Stomach (tissue), 19 donors: ENCODE measurements at places on chromosomes 1 and 21. TPM values are rescaled to one million over a fixed set of nuclear protein-coding genes. Genes with fewer than 3 reads are reported as not detected.

CELA2A gene
- total RNA-seq: not detected

DNA sequence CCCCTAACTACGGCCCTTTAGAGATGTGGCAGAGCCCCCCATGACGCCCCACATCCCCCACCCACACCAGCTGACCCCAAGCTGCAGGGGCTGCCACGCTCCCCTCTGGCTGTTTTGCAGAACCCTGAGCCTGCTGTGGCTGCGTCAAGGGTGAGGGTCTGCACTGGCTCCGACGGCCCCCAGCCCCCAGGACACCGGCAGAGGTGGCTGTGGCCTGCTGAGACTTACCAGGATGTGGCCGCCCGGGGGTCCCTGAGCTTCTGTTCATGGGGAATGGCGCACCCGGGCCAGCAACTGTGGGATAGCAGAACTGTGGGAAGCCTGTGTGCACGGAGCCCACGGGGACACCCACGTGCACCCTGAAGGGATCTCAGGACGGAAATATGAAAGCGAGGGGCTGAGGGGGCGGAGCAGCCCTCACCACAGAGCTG, 12.8 kb upstream of the RNF223 start:
- no peak overlapping the region for H3K4me3 ChIP-seq
- peaks cover 48% of the 10 kb centered on the region for H3K36me3 ChIP-seq
- no peak overlapping the region for H3K27ac ChIP-seq
- DNase-seq: no peak
- no peaks in the 10 kb centered on the region for H3K4me1 ChIP-seq

DNA sequence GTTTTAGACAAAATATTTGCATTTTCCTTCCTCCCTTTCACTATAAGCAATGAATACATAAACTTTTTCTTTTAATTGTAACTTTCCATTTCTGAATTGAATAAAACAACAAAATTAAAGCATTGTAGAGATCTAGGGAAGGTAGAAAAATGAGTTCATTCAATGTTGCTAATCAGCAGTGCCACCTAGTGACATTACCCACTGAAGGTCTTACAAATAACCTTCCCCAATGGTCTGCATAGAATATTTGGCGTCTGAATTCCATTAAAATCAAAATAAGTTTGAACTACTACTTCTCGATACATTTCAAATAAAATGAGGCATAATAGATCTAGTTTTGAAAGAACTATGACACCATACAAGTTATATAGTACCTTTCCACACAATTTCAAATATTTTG, 19.6 kb downstream of the FH start:
- DNase-seq: no peak
- no peak overlapping the region for H3K4me3 ChIP-seq
- H3K4me1 ChIP-seq: no peaks in the 10 kb centered on the region
- no peaks in the 10 kb centered on the region for H3K27me3 ChIP-seq
- no peak overlapping the region for H3K27ac ChIP-seq
- H3K36me3 ChIP-seq: peaks cover 94% of the 10 kb centered on the region

MARK1 gene
- total RNA-seq: 5.7 TPM

ZNF281 gene
- 24.5 TPM for total RNA-seq
